ENCODE measurements at places on chromosomes 13 and 19. TPM values are rescaled to one million over a fixed set of nuclear protein-coding genes. Genes with fewer than 3 reads are reported as not detected.

The ZC3H4 gene
- total RNA-seq = 45.1 TPM

- DNase-seq = no peak
Observed at GRCh38 chr13:104281910-104282309, 1215.7 kb upstream of the SLC10A2 start.

The FGF14 gene
- total RNA-seq = not detected

DNA sequence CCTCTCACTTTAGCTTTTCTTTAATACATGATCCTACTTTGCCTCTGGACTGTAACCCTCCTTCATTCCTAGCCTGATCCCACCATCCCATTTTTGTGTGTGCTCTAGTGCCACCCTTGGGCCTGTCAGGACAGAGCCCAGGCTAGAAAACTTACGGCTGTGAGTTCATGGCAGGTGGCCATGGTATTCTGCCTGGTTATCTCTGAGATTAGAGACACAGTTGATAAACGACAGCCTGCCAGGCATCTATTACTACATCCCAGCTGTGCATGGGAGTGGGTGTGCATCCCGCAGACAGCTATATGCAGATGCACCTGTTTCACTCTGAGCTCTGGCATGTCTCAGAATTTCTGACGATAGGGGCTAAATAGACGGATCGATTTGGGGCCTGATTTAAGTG lies 110.9 kb downstream of the HS6ST3 start:
- DNase-seq = no peak

The ERICH4 gene
- total RNA-seq = not detected

DNA sequence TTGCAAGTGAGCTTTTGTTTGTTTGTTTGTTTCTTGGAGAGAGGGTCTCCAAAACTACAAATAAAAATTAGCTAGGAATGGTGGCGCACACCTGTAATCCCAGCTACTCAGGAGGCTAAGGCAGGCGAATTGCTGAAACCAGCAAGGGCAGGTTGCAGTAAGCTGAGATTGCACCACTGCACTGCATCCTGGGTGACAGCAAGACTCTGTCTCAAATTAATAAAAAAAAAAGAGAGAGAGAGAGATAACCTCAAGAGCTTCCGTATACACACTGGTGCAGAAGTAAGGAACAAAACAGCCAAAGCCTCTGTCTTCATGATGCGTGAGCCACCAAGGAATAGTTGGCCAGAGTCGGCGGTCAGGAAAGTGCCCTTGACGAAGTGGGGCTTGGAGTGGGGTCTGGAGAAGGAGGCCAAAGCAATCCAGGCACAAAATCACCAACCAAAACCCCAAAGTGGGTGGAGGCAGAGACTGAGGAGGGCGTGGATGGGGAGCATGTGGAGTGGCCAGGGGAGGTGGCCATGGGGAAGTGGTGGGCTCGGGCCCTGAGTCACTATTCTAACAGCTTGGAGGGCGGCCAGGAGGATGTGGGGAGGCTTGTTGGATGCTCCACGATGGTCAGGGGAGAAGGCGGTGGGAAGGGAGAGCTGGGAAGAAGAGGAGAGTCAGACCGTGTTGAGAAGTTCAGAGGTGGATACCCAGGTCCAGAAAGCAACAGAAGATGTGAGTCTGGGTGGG lies 21.2 kb upstream of the TOMM40 start:
- no peak for DNase-seq

- DNase-seq = no peak
Observed at GRCh38 chr13:75416327-75417011, 65.5 kb downstream of the TBC1D4 start.

- DNase-seq = no peak
Observed at GRCh38 chr13:98746968-98747367, 5.5 kb downstream of the SLC15A1 start.

The KLF16 gene
- total RNA-seq = 64.3 TPM

DNA sequence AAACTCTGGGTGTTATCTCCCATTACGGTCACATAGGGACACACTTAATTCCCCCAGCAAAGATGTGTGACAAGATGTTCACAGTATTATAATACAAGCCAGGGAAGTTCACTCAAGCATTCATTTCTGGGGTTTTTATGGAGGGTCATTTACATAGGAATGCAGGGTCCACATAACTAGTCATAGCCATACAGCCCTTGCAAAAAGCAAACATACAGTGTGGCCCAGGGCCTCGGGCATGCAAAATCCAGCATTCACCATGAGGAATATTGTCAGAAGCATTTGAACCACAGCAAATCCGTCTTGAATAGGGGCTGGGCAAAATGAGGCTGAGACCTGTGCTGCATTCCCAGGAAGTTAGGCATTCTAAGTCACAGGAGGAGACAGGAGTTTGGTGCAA lies 13.0 kb upstream of the ZNF460 start:
- no peak for DNase-seq

- DNase-seq = no peak
Observed at GRCh38 chr13:55893540-55893939, 1247.2 kb upstream of the PRR20A start.

The GPR18 gene
- total RNA-seq = not detected

GRCh38 chr19:33809960-33810359 lies 13.3 kb downstream of the KCTD15 start:
- no peak for DNase-seq

DNA sequence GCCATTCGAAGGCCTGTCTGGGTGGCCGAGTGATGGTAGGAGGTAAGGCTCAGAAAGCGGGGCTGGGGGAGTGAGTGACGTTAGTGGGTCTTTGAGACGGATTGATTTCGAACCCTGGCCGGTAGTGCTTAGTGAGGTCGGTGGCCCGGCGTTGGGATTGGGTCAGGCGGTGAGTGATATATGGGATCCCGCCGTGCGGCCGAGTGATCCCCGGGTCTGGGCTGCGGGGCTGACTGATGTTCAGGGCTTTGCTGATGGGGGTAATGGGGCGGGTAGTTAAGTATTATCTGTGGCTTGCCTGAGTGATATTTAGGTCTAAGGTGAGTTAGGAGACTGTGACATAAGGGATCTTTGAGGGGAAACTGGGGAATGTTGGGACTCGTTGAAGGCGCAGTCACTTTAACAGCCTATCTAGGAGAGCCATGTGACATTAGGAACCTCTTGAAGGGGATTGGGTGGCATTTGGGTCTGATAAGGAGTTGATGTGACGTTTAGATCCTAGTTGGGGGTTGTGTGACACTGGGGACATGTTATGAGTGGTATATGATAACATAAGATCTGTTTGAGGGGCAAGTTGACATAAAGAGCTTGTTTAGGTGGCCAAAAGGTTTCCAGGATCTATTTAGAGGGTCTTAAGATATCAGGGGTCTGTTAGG lies 543 bp downstream of the PSMC4 start:
- no peak for DNase-seq

The ZNF383 gene
- total RNA-seq = 6.6 TPM

DNA sequence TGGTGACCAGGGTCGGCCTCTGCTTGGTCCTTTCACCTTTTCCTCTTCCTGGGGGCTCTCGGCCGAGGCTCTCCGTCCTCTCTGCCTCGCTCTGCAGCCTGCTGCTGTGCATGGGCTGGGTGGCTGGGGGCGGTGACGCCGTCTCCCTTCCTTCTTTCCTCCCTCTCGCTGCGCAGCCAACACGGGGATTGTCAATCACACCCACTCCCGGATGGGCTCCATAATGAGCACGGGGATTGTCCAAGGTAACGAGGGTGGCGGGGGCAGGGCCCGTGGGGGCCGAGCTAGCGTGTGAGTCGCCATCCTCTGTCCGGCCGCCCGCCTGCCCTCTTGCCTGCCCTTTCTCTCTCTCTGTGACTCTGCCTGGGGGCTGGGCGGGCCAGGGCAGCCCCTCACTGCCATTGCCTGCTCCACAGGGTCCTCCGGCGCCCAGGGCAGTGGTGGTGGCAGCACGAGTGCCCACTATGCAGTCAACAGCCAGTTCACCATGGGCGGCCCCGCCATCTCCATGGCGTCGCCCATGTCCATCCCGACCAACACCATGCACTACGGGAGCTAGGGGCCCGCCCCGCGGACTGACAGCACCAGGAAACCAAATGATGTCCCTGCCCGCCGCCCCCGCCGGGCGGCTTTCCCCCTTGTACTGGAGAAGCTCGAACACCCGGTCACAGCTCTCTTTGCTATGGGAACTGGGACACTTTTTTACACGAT lies 7.1 kb downstream of the YIPF2 start:
- DNase-seq = no peak

DNA sequence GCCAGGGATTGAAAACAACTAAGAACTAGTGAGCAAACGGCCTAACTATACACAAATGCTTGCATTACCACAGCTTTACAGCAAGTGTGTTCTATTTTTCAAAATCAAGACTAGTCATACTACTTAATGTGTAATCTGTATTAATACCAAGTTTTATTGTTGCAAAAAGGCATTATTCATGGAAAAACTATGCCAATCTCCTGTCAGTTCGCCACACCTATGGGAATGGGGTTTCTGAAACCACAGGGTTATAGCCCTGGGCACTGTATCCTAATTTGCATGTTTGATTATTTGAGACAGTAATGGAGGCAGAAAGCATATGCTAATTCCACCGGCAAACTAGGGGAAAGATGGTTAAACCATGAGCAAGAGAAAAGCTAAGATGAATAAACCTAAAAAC lies 14.3 kb downstream of the GAS6 start:
- DNase-seq = no peak

DNA sequence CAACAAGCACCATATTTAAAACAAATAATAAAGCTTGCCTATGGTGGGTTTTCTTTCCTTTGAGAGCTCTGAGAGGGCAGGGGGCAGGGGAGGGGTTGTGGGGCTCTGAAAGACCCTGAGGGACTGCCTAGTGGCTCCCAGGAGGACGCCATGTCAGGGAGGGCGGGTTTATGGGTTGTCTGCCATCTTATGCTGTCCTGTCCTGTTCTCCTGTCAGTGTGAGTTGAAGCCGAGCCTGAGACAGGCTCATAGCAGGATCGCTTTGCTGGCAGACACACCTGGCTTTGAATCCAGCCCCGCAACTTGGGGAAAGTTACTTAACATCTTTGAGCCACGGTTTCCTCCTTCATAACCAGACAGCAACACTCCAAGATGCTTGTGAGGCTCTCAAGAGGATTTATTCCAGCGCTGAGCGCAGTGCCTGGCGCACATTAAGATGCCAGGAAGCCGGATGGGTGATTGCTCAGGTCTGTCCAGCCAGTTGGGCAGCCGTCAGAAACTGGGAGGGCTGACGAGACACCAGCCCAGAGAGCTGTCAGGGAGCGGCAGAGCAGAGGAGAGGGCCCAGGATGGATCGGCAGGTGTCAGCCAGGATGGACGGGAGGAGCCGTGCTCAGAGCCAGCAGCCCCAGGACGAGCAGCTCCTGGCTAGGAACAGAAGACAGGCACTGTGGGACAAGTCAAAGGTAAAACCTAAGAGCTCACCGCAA lies 36.8 kb upstream of the C1QTNF9 start:
- DNase-seq = no peak

DNA sequence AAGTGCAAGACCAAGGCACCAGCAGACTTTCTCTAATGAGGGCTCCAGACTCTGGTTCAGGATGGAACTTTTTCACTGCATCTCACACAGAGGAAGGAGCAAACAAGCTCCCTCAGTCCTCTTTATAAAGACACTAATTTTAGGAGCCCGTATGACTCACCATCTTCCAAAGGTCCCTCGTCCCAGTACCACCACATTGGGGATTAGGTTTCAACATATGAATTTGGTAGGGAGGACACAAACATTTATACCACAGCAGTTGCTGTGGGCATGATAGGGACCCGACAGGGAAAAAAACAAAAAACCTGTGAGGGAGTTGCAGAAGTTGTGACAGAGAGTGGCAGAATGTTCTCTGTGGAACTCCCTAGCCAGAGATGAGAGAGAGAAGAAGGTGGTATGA lies 6.5 kb upstream of the CNMD start:
- no peak for DNase-seq

The TEX101 gene
- not detected for total RNA-seq

DNA sequence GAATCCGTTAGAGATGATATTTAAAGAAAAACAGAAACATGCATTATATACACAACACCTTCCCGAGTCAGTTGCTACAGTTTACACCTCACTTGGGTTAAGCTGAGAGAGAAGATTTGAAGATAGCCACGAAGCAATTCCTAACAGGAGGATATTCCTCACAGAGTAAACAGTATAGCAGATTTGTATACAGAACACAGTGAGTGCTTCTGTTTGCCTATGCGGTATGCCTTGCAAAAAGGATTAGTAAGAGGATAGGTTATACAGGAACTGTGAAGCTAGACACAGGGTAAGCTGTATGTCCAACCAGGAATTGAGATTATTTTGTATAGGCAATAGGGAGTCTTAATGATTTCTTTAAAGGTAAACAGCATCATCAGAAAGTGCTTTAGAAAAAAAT lies 471.8 kb downstream of the LIG4 start:
- no peak for DNase-seq

DNA sequence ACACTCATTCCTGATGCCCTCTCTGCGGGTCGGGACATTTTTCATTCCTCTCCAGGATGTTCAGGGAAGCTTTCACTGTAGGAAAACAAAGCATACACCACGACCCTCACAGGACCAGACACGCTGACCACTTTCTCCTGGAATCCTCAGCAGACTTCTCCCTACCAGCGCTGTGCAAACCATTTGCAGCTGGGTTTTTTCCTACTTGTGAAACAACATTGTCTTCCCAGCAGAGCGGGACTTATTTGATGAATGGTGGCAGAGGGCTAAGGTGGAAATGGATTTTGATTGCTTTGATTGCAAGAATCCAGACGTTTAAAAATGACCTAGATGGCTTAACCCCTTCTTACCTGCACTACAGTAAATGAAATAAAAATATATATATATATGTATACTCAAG lies 265.9 kb downstream of the TBC1D4 start:
- no peak for DNase-seq

DNA sequence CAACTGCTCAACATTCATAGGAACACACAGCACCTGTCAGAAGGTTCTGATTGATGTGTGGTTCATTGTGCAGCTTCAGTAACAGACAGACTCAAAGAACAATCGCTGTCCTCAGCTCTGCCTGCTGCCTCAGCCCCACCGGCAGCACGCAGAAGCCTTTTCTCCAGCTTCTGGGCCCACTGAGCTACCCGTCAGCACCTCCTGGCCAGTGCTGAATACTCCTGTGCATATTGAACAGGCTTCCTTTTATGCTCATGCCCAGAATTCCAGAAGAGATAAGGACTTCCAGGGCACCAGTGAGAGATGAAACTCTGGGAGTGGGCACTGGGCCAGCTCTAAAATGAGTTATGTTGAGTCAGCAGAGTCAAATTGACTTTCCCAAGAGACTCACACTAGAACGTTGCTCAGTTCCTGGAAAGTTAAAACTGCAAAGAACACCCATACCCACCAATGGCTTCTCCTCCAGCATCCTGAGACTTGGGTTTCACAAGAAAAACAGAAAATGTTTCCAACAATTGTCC lies 119.3 kb downstream of the COL4A1 start:
- no peak for DNase-seq

All from HCT116 (cell line).